ENCODE measurements at places on chromosomes 3 and 15.

DNA sequence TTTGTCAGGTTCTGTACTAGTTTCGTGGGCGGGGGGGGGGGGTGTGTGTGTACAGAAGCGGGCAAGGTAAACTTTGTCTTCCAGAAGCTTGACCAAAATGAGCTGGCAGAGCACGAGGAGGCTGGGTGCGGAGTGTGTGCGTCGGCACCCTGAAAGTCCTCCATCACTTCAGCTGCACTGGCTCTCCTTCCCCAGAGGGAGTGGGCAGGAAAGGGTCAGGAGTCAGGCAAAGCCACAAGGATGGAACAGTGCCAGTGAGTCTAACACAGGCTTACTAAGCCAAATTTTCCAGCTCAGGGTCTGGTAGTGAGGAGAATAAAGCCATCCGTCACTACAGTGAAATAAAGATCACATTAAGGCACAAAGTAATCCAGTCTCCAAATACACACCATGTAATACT, 11.9 kb upstream of the SH3GL3 start:
- no peak for DNase-seq

DNA sequence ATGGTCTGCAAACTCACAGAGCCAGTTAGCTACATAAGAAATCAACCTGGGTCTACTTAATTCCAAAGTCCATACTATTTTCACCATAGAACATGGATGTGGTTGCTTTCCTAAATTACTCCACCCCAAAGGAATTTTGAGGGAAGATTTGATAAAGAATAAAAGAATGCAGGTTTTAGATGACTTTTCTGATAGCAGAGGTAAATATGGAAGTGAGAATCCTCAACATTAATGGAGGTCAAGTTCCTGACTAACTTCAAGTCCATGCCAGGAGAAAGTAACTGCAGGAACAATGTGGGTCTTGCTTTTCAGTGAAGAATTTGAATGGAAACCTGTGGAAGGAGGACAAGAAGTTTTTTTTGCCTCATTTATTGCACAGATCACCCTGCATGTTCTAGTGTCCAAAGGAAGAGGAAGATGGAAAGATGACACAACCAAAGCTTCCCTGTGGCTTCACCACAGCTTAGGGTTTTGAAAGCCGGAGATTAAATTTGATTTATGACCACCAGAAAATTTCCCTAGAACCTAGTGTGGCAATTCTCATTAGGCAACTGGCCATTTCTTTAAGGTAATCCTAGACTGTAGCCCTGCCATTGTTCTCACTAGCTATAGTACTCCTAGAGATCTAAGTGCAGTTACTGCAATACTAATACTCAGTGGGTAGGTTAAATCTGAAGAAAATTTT, 429.7 kb downstream of the RAP2B start:
- no peak for DNase-seq

DNA sequence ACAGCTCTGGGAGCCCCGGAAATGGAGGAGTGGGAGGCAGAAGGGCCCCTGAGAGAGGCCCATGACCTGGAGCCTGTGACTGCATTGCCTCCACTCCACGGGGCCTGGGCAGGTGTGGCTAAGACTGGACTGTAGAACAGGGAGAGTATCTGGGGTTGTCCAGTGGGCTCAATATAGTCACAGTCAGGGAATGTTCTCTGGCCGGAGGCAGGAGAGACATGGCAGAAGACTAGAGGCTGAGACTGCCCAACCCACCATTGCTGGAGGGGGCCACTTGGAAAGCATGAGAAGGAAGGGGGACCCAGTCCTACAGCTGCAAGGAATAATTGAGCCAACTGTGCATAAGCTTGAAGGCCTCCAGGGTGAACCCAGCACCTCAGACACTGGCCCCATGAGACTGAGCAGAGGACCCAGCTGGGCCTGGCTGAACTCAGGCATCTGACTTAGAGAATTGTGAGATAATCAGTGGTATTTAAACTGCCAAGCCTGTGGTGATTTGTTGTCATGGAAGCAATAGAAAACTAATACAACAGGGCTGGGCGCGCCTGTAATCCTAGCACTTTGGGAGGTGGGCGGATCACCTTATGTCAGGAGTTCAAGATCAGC, 33.1 kb downstream of the NIPA2 start:
- no peak for DNase-seq

DNA sequence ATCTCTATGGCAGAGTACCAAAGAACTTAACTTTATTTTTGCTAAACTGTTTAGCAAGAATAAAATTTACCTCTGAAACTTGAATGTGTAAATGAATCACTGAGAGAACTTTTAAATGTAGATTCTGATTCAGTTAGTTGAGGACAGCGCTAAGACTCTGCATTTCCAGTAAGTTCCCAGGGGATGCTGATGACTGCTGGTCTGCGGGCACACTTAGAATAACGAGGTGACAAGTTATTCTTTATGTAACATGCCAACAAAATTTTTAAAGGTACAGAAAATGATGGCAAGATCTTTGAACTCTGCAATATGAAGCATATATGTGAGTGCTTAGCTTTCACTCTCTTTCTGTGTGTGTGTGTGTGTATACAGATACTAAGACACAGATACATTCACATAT, 56.4 kb downstream of the TGFBR2 start:
- no peak for DNase-seq

DNA sequence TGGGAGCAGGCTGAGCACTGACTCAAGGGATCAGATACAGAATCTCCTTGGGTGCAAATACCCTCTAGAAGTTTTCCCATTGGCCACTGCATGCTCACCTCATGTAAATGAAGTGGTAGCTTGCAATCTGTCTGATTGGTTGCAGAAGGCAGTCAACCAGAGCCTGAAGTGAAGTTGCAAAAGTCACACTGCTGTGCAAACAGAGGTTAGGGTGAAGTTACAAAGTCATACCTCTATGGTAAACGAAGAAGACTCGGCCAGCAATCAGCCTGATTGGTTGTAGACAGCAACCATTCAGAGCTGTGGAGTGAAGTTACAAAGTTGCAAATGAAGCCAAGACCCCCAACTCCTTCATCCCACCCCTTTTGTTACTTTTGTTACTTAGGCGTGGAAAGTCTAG, 27.1 kb downstream of the STARD9 start:
- DNase-seq, result no peak

DNA sequence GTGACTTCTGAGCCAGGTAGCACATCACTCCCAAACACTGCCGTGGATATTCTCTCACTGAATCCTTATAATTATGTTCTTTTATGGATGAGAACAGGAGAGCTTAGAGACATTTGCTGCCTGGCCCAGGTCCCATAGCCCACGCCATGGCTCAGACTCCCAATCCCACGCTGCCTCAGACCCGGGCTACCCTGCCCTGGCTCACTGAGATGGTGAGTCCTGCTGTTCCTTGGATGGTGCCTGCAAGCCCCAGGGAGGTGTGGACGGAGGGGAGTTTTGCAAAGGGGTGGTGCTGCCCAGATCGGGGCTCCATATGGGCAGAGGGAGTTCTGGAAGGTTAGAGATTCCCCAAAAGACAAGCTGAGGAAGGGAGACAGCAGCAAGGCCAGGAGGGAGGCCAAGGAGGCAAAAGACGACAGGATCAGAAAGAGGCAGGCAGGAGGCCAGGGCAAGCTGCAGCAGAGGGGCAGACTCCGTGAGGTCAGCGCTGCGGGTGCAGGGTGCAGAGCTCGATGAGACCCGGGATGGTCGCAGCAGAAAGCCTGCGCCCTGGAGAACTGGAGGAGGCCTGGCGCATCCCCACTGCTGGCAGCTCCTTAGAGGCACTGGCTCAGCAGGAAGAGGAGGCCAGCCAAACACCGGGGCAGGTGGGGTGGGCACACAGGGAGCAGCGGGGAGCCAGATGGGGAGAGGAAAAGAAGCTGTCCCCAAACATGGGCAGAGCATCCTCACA, 95.7 kb upstream of the ALDH1A3 start:
- DNase-seq, result no peak

- no peak for DNase-seq
Measured at GRCh38 chr3:124404621-124405020, 325.6 kb upstream of the UMPS start.

GRCh38 chr15:89908226-89908625, 4.5 kb downstream of the ARPIN start:
- no peak for DNase-seq

- DNase-seq, result no peak
Measured at GRCh38 chr3:171039674-171040073, 13.2 kb upstream of the SLC2A2 start.

- DNase-seq, result no peak
Measured at GRCh38 chr3:70703305-70704102, 391.1 kb upstream of the MDFIC2 start.

GRCh38 chr3:61617041-61617440, 55.7 kb downstream of the PTPRG start:
- DNase-seq, result no peak

DNA sequence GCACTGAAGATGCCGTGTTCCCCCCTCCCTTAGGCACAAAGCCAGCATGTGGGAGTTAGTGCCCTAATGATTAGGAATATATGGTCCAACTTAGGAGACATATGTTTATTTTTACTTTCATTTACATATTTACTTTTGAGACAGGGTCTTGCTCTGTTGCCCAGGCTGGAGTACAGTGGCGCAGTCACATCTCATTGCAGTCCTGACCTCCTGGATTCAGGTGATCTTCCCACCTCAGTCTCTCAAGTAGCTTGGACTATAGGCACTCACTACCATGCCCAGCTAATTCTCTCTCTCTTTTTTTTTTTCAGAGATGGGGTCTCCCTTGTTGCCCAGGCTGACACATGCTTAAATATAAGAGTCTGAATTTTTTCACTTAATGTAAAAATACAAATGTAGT, 51.6 kb upstream of the TBC1D23 start:
- DNase-seq, result no peak

- DNase-seq, result no peak
Measured at GRCh38 chr3:12884186-12884680, 42.9 kb upstream of the RPL32 start.

- DNase-seq, result no peak
Measured at GRCh38 chr3:154981201-154981600, 98.9 kb upstream of the MME start.

- DNase-seq, result no peak
Measured at GRCh38 chr15:82871832-82872484, 62.5 kb downstream of the WHAMM start.

DNA sequence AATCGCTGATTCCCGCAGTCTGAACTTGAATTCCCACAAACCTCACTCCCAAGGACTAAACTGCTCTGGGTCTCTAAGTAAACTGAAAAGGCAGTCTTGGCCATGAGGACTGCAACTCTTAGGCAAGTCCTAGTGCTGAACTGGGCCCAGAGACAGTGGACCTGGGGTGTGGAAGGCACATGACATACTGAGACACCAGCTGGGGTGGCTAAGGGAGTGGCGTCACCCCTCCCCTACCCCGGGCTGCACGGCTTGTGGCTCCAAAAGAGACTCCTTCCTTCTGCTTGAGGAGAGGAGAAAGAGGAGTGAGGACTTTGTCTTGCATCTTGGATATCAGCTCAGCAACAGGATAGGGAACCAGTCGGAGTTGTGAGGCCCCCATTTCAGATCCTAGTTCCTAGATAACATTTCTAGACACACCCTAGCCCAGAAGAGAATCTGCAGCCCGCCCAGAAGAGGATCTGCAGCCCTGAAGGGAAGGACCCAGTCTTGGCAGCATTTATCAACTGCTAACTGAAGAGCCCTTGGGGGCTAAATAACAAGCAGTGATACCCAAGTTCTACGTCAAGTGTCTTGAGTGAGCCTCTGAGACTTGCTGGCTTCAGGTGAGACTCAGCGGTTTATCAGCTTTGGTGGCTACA, 110.7 kb upstream of the C3orf80 start:
- no peak for DNase-seq

- DNase-seq, result no peak
Measured at GRCh38 chr3:140186421-140186920, 251.5 kb downstream of the CLSTN2 start.

DNA sequence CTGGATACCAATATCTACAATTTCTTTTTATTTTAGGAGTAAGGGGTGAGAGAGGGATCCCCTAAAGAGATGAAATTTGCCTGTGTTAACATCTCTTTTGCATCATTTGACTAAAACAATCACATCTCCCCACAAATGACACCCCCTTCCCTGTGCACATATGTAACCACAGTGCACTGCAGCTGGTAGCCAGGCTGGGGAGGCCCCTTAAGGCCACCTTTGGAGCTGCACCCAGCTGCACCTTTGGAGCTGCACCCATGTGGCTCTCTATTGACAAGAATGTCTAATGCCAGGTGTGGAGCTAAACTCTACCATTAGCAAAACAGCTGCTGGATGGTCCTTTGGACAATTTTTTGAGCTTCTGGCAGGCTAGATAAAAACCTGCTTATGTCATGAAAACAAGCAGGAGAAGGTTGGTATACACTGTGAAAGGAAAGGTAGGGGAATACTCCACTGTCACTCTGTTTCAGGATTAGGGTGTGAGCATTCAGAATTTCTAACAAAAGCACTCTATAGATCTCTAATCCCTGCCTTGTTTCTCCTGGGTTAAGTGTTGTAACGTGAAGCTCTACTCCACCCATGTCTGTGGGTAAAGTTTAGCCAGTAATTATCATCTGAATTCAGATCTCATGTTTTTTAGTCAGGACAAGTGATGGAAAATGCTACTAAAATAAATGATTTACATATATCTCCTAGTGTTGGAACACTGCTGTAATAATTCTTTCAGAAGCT, 52.1 kb downstream of the TFG start:
- DNase-seq, result no peak

DNA sequence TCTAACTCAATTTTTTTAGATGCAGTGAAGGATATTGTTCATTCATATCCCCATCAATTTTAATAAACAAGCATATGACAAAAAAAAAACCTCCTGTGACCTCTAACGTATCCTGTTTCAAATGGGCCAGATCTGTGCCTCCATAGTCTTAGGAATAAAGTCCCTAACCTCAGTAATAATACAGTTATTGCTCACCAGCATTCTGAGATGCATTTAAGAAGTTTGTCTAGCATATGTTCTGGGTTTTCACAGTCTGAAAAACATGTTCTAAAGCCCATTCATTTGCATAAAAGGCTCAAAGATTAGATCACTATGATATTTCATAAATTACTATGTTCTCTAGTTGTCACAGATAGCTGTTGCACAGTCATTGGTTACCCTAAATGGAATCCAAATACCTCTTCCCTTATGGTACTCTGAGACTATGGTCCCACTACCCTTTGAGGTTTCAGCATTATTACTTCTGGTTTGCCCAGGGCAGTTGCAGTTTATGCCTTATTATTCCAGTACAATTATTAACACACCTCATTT, 190.1 kb downstream of the ZIC4 start:
- DNase-seq, result no peak

DNA sequence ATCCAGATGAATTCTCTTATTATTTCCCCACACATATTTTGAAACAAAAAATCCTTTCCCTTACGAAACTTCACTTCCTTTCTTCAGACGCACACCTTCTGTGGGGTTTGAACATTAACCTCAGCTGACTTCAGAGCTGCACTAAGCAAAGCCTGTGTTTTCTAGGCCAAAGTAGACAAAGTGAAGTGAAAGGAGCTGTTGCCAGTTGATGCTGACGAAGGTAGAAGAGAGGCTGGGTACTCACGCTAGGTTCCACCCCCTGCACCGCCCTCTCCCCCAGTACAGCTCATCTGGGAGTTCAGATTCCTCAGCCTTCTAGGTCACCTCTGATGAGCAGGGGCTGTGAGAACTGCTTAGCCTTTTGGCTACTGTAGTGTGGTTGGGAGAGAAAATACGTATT, 24.1 kb downstream of the DUT start:
- no peak for DNase-seq
